ENCODE measurements at places on chromosomes 5 and 9.

GRCh38 chr9:27528076-27528885, 1.3 kb downstream of the MOB3B start:
- DNase-seq = peak; percentile 12

DNA sequence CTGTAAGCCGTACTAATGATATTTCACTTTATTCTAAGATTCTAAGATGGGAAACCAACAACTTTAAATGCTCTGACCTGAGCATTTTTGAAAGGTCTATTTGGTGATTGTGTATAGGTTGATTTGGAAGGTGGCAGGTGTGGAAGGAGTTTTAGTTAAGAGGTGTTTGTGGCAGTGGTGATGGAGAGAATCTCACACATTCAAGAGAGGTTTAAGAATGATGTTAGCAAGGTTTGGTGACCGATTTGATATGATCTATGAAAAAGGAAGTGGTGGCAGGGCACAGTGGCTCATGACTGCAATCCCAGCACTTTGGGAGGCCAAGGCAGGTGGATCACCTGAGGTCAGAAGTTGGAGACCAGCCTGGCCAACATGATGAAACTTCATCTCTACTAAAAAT, 319.2 kb upstream of the CD180 start:
- DNase-seq = no peak

DNA sequence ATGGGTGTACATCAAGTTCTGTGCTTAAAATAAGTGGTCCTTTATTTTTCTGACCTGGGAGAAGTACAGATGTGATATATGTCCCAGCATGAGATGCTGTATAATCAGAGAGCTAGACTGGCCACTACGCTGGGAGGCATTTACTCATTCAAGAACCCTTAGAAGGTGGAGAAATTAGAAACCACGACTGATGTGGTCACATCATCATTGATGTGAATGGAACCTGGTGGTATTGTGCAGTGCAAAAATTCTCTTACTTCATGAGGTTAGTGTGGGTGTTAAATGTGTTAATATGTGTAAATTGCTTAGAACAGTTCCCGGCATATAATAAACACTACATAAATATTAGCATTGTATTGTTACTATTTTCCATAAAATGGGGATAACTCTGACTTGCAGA, 69.5 kb upstream of the CKMT2 start:
- DNase-seq = no peak

- no peak for DNase-seq
These were observed 1891.7 kb upstream of the WWC1 start for GRCh38 chr5:166399781-166400180.

DNA sequence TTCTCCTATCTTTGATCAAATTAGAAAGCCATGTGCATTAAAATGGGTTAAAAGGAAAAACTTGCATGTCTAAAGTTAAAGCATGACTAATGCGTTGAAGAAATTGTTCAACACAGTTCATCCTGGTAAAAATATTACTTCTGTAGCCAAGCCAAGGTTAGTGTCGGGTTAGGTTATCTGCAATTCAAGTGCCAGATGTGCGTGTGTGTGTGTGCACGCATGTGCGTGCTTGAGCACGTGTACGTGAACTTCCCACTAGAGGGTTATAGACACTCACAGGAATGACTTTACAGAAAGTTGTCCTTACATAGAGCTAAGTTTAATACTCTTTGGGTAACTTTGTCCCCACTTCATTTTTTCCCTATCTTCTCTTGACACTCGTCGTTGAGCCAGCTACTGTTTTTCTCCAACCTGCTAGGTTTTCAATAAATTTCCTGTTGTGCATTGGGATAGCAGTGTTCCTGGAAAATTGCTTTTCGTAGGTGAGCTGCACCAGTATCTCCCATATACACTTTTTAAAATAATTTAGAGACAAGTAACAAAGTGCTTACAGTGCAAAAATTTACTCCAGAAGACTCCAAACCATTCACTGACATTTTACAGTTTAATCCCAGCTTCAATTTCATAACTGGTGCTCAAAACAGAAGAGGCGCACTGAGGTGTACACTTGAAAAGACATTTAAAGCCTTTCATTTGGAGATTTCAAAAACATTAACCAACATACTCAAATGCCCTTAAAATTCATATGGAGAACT, 353.8 kb downstream of the NFIB start:
- no peak for DNase-seq

- no peak for DNase-seq
These were observed 21.1 kb downstream of the VCP start for GRCh38 chr9:35051069-35051967.

DNA sequence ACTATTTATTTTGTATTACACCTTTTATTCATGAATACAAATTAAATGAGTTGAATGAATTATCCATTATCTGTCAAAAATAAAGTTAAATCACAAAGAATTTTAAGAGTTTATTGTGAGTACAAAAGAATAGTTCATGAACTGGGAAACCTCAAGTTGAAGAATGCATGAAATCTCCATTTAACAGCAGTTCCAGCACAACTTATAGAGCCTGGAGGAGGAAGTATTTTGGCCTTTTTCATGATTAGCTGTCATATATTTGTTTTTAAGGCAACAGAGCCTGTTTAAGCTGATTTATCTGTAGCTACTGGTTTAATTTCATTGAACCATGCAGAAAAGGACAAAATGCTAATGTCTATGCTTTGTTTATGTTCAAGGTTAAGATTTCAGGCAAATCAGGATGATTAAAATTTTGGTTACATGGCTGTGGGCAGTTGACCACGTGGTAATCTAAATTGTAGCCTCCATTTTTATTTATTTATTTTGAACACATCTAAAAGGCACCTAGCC, 12.2 kb downstream of the SPINK1 start:
- no peak for DNase-seq

- DNase-seq = no peak
These were observed 21.3 kb upstream of the EBF1 start for GRCh38 chr5:159121061-159121460.

- no peak for DNase-seq
These were observed 106.5 kb downstream of the FANCC start for GRCh38 chr9:95211028-95211427.

- DNase-seq = no peak
These were observed 25.9 kb upstream of the ECM2 start for GRCh38 chr9:92561374-92562330.

DNA sequence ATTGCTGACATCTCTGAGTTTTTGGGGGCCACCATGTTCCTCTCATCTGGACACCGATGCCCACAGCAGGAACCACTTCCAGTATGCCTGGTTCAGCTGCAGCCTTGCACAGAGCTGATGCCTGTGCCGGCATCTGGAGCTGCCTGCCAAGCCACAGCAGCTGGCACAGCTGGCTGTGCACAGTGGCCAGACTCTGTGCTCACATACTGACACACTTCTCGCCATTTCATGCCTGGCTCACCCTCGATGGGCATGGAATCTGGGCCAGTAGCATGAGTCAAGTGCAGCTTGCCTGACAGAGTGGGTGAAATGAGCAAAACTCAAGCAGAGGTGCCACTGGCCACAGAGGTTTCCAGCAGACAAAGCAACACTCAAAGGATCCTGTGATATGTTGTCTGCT, 863.4 kb downstream of the DNAH5 start:
- no peak for DNase-seq

DNA sequence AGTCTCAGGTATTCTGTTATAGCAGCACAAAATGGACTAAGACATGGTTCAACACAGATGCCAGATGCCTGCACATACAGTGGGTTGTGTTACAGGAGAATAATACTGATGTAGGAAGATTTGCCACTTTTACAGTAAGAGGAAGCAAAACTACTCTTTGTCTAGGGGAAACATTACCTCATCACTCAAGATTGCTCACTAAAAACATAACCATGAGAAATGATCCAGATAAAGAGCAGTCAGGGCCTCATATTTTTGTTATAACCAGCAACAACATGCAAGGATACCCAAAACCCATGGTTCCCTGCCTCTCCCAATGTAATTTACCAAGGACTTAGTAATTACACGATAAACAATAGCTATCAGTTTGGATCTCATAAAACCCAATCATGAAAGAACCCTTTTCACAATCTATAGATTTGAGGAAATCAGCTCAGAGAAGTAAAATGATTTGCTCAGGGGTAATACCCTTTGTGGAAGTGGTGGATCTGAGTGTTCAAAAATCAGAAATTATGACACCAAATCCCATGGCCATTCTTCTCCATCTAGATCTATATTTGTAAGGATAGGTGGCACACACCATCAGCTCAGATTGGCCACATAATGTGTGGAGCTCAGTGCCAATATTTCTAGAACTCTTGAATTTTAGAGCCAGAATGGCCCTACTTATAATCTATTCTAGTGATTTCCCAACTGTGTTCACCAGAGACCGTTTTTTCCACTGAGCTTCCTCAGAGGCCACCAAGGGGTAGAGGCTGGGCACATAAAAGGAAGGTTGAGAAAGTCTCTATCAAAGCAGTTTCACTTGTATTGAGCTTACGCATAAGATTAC, 27.8 kb downstream of the DPYSL3 start:
- no peak for DNase-seq

GRCh38 chr5:4018007-4018406, 422.4 kb downstream of the IRX1 start:
- DNase-seq = no peak

DNA sequence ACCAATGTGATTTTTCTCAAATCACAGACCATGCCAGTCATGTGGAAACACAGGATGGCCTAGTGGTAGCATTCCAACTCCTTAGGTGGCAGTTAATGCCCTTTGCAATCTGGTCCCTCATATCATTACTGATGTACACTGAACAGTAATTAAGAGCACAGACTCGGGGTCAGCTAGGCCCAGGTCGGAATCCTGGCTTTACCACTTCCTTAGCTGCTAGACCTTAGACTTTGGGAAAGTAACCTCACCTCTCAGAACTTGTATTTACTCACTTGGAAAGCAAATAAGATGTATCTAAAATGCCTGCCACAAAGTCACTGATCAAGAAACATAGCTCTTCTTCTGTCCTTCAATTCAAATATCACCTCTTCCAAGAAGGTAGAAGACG, 112.8 kb downstream of the MAPKAP1 start:
- DNase-seq = no peak

DNA sequence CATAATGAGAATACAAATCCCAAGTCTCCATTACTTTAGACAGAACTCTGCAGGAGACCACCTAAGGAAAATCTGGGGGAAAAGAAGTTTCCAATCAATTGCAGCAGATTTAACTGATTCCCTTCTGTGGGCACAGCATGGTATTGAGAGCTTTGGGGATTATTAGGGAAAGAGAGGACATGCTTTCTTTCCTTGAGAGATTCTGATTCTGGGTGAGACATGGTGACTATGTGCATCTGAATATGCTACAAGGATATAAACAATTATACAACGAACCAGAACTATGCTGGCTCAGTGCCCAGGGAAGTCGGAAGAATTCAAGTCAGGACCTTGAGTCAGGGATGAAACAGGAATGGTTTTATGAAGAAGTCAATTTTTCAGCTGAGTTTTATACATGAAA, 183.7 kb downstream of the PDE4D start:
- no peak for DNase-seq

GRCh38 chr5:171989946-171990712, 16.3 kb downstream of the FBXW11 start:
- DNase-seq = no peak

DNA sequence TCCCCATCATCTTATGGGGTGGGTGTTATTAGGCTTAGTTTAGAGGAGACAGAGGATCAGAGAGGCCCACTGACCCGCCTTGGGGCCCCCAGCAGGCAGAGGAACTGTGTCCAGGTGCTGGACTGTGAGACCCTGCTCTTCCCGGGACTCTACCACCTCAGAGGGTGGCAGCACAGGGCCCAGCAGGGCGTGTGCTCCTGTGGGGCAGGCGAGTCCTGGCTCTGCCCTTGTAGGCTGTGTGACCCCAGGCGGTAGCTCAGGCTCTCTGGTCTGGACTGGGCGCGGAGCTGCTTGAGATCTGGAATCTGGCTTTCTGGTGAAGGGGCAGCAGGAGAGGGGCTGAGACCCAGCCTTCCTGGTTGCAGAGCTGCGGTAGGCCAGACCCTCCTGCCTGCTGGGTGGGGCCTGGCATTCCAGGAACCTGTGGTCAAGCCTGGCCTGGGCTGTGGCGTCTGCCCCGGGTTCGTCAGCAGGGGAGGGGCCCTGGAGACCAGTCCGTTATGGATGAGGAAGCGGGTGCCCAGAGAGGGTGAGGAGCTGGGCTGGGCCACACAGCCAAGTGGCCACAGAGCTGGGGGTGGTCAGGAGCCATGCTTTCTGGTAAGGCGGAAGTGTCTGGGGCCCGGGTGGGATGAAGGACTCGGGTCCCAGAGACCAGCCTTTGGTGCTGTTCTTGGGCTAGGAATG, 46.5 kb downstream of the RXRA start:
- DNase-seq = no peak

DNA sequence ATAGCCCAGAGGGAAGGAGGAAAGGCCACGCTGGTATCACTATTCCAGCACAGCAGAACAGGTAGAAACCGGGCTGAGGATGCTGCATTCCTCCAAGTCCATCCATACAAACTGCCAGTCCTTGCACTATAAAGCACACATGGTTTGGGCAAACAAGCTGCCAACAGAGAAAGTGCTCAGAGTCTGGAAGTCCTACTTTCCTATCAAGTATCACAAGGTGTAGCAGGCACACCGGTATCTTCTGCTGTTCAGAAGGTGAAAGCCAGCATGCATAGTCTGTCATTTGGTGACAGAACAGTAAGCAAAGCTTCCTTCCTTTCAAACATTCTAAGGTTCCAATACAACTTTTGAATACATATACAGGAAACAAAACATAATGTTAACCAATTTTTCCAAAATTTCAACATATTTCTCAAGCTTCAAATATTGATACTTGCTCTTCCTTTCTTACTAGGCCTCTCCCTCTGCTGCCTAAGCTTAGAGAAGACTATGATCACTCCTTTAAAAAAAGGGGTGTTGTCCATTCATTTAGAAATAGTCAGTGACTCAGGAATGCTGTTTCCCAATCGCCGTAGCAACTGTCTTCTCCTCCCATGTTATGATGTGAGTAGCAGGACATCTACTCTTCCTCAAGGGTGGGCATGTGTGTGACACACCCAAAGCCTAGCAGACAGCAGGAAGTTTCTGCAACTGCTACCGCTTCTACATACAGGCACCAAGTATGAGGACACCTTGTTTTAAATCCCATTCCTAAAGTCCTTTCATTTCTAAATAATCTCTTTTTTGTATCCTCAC, 14.7 kb downstream of the DIAPH1 start:
- DNase-seq = no peak

- DNase-seq = no peak
These were observed 396.9 kb downstream of the ENC1 start for GRCh38 chr5:74243634-74244033.

- no peak for DNase-seq
These were observed 1576.5 kb downstream of the EFNA5 start for GRCh38 chr5:106094204-106094607.

DNA sequence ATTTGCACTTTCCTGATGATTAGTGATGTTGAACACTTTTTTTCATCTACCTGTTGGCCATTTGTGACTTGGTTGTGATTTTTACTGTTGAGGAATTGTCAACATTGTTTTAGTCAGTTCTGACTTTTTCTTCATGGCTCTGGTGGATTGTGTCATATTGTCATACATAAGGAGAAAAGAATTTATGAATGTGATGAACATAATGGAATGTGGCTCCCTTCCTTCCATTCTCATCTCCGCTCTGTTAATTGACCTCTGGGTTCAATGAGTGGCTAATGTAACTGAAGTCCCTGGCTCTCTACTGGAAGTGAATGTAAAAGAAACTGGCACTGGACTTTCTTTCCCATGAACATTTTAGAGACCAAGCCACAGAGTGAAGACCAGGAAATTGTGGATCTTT, 49.2 kb downstream of the KIAA1958 start:
- DNase-seq = no peak
